Urinary bladder (tissue), 4 donors: ENCODE measurements at places on chromosomes 5 and 9. TPM values are rescaled to one million over a fixed set of nuclear protein-coding genes. Genes with fewer than 3 reads are reported as not detected.

TMED7 gene
- polyA plus RNA-seq: 49.0 TPM

CNTNAP3B gene
- 14.0 TPM for polyA plus RNA-seq

WDR36 gene
- 7.3 TPM for polyA plus RNA-seq

PCDHAC1 gene
- polyA plus RNA-seq: 0.13 TPM

C9orf57 gene
- not detected for polyA plus RNA-seq

HTR4 gene
- 0.06 TPM for polyA plus RNA-seq
